ENCODE measurements at places on chromosomes 16 and 17. TPM values are rescaled to one million over a fixed set of nuclear protein-coding genes. Genes with fewer than 3 reads are reported as not detected.

The CHD9NB gene
- not detected for total RNA-seq

The KRT17 gene
- total RNA-seq, result 35.9 TPM

The DNAI2 gene
- total RNA-seq, result not detected

The RUNDC3A gene
- not detected for total RNA-seq

The ACE gene
- total RNA-seq, result 0.72 TPM

The SEZ6 gene
- not detected for total RNA-seq

The RPS15A gene
- total RNA-seq, result 1,796 TPM

The TMEM114 gene
- not detected for total RNA-seq

The MEFV gene
- total RNA-seq, result 4.3 TPM

The PGAP3 gene
- 4.0 TPM for total RNA-seq

The NOD2 gene
- 2.8 TPM for total RNA-seq

- no peak for DNase-seq
Measured at GRCh38 chr17:29820425-29820824, 109.6 kb downstream of the SSH2 start.

GRCh38 chr16:77014441-77014840 lies 176.5 kb upstream of the MON1B start:
- DNase-seq, result peak; percentile 17

- DNase-seq, result peak; percentile 65
Measured at GRCh38 chr17:7982173-7982572, 20.2 kb upstream of the GUCY2D start.

DNA sequence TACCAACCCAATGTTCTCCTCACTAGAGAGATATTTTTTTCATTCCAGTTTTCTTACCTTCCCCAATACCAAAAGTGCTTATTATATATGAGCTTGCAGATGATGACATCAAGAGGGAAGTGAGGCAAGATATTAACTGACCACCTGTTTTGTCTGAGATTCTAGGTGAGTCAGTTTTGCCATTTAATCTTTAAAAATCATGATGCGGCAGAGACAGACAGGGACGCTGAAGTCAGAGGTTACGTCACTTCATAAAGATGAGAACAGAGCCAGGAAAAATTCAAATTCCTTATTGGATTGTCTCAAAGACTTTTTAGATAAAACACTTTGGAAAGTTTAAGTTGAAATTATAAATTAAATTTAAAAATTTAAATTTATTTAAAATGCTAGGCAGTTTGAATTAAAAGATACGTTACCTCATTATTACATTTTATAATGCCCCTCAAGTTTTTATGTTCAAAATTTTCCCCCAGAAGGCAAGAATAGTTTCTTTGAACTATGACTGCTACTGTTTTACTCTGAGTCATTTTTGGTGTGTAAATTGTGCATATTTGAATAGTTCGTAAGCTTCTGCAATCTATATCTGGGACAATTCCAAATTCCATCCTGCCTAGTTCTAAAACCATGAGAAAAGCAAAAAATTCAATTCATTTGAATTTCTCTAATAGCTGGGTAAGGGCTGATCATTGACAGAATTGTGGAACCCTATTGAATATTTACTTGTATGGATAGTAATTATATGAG lies 839.6 kb upstream of the GOT2 start:
- DNase-seq, result peak; percentile 38

- DNase-seq, result peak; percentile 88
Measured at GRCh38 chr16:48963901-48964615, 317.6 kb downstream of the CBLN1 start.

- peak; percentile 43 for DNase-seq
Measured at GRCh38 chr16:72785886-72786285, 262.0 kb downstream of the ZFHX3 start.

DNA sequence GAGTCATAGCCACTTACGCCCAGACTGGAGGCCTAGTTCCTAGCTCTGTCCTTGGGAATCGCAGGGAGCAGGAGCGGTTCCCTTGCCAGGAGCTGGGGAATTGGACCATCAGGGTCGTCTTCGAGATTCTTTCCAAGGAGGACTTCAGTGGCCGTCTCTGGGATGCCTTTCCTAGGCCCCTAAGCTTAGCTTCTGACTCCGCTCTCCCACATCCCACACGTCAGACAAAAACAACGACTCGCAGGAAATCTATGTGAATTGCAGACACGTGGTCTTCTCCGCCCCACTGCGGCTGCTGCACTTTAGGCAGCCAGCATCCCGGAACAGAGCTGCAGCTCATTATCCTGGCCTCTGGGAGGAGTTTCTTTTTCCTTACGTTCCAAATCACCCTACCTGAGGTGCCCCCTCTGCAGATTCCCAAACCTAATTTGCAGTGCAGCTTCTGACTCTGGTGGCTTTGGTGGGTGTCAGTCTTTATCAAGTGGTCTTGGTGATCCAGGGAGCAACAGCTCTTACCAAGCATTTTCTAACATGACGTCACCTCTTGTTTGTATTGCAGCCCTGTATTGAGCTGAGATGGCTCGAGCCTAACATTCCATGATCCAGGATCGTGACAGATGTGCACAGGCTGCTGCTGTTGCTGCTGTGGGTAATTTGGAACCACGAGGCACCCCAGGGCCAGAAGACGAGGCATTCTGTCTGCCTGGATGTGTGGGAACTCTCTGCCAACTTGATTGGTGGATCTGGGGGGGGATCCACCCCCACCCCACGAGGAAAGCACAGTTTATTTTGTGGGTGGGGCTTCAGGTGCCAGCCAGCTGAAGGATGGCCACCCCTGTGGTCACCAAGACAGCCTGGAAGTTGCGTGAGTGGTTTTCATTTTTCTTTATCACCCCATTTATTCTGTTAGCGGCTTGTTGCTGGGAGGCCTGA lies 1.1 kb downstream of the KATNB1 start:
- peak; percentile 67 for DNase-seq

- no peak for DNase-seq
Measured at GRCh38 chr17:61678339-61678738, 87.3 kb upstream of the NACA2 start.

- DNase-seq, result no peak
Measured at GRCh38 chr17:58416937-58417299, 416 bp downstream of the RNF43 start.

DNA sequence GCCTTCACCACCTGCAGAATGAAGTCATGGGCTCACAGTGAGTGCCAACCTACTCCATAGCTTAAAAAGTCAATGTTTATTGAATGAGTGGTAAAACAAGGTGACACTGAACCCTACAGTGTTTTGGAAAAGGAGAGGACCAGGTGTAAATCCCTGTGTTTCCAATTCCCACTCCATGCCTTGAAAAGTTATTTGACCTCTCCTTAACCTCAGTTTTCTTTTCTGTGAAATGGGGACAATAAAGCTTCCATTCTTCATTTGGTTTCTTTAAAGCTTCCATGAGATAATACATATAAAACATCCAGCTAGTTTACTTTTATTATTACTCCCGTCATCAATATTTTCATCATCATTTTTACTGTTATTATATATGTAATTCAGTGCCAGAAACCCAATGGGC lies 48.0 kb upstream of the ACSM2B start:
- no peak for DNase-seq

GRCh38 chr17:48791128-48792032 lies 25.6 kb downstream of the TTLL6 start:
- DNase-seq, result peak; percentile 84

DNA sequence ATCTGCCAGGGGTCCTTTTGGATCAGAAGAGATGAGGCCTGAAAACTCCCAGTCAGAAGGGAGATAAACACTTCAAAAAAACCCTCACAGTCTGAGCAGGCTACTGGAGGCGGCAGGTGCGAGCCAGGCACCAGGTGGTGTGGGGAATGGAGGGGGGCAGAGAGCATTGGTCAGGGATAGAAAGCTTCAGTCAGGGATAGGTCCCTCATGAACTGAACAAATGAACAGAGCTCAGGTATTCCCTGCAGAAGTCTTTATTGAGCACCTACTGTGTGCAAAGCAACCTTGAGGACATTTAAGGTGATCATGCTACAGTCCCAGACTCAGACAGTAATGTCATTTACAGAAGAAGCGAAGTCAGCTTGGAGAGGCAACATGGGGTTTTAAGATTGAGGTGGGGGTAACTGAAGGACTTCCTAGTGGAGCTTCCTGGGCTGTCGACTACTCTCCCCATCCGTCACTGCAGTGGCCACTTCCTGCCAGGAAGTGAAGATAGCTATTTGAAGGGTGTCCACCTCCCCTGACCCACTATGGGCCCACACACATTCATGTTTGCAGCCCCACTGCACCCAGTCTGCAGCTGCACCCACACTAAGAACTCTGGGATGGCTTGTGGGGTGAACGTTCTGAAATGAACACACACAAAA lies 3.2 kb downstream of the KIFC3 start:
- no peak for DNase-seq

- no peak for DNase-seq
Measured at GRCh38 chr17:6177941-6178694, 107.9 kb downstream of the WSCD1 start.

DNA sequence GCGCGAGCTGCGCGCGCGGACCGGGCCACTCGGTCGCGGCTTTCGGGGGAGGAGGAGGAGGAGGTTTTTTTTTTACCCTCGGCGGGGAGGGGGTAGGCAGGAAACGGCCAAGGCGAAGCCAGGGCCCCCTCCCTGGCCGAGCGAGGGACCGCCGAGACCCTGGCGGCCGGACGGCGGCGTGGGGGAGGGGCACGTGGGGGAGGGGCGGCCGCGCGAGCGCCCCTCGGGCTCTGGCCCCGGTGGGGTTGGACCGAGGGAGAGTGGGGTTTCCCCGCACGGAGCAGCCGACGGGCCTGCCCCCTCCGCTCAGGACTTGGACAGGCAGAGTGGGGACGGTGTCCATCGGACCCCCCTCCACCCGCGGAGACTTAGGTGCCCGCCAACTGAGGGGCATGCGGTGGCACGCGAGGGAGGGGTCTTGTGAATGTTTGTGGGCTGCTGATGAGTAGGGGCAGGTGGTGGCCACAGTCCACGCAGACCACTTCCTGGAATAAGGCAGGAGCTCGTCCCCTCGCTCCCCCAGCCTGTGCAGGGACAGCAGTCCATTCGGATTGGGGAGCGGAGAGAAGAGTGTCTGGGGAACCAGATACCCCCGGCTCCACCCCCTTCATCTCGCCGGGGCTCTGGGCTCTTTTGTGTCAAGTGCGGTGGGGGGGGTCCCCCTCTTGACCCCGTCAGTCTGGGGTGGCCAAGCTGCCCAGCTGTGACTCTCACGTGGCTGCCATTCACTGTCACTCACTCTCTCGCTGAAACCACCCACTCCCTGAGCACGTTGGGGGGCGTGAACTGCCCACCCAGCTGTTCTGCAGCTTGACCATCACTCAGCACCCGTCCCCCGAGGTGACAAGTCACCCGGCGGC lies 3.0 kb upstream of the CHD3 start:
- DNase-seq, result peak; percentile 57

- no peak for DNase-seq
Measured at GRCh38 chr17:4715063-4715744, 4.8 kb downstream of the ARRB2 start.

- no peak for DNase-seq
Measured at GRCh38 chr16:58284469-58284868, 10.4 kb downstream of the PRSS54 start.

GRCh38 chr16:48197294-48197693 lies 41.5 kb upstream of the ABCC12 start:
- no peak for DNase-seq

DNA sequence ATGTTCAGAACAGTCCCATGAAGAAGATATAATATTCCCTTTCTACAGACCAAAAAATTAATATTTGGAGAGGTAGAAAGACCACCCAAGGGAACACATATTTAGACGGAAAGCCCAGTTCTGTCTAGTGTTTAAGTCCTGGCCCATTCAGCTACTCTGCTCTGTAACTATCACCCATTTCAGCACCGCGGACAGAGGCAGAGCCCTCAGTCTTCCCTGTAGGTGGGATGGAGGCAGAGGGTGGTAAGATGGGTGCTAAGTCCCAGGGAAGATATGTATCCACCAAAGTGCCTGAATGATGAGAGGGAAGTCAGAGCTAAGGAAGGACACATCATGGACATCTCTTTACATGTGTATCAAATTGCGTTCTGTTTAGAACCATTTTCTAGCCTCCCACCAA lies 27.8 kb upstream of the C16orf78 start:
- peak; percentile 7 for DNase-seq

DNA sequence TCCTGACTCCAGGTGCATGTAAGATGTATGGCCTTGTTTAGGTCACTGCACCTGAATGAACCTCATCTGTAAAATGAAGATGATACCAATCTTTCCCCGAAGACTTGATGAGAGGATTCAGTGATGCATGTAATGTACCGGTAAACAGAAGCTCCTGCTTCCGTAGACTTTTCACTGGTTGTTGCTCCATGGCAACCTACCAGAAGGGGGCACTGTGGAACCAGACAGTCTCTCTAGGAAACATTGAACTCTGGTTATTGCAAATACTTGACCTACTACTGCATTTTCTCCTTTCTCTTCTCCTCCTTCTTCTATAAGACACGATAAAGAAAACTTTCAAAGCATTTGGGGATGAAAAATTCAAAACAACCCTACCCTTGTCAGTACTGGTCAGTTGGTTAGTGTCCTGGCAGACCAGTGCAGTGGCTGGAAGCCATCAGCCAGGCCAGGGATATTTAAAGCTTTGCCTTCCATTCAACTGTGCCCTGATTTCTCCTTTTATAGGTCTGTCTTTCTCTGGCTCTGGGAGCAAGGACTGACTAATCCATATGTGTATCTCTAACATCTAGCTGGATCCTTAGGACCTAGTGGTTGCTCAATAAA lies 667.4 kb upstream of the SALL1 start:
- peak; percentile 55 for DNase-seq

- peak; percentile 70 for DNase-seq
Measured at GRCh38 chr16:68083861-68084503, 1.2 kb upstream of the NFATC3 start.

DNA sequence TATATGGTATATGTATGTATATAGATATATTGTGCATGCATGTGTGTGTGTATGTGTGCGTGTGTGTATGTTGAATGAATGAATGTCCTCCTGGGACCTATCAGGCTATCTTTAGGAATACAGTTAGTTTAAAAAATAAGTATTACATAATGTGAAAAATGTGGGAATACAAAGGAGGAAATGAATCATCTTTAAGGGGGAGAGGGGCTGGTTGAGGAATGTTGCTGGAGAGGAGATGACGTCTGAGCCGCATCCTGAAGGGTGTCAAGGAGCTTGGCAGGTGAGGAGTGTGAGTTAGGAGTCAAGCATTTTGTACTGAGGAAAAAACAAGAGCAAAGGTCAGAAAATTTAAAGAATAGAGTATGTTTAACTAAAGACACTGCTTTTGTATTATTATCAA lies 62.4 kb upstream of the NLK start:
- peak; percentile 44 for DNase-seq

GRCh38 chr16:57041182-57042156 lies 50.9 kb upstream of the CPNE2 start:
- DNase-seq, result no peak

- no peak for DNase-seq
Measured at GRCh38 chr17:35875072-35875799, 4.9 kb downstream of the CCL5 start.

GRCh38 chr16:75762746-75763145 lies 36.5 kb upstream of the CPHXL start:
- DNase-seq, result no peak

- DNase-seq, result peak; percentile 50
Measured at GRCh38 chr16:68086336-68086841, 1.2 kb downstream of the NFATC3 start.

Data from RPMI7951 (cell line).